RWPE1 (cell line): ENCODE measurements at places on chromosomes 4 and X.
A peak's percentile ranks its signal among the peaks of the same experiment; 100 is the strongest.

- DNase-seq: no peak
Measured at GRCh38 chrX:41542135-41542534, 95.0 kb downstream of the NYX start.

- no peak for DNase-seq
Measured at GRCh38 chrX:144637731-144638130, 609.6 kb upstream of the SPANXN1 start.

GRCh38 chr4:86338989-86339388 lies 20.9 kb downstream of the MAPK10 start:
- peak; percentile 45 for DNase-seq

DNA sequence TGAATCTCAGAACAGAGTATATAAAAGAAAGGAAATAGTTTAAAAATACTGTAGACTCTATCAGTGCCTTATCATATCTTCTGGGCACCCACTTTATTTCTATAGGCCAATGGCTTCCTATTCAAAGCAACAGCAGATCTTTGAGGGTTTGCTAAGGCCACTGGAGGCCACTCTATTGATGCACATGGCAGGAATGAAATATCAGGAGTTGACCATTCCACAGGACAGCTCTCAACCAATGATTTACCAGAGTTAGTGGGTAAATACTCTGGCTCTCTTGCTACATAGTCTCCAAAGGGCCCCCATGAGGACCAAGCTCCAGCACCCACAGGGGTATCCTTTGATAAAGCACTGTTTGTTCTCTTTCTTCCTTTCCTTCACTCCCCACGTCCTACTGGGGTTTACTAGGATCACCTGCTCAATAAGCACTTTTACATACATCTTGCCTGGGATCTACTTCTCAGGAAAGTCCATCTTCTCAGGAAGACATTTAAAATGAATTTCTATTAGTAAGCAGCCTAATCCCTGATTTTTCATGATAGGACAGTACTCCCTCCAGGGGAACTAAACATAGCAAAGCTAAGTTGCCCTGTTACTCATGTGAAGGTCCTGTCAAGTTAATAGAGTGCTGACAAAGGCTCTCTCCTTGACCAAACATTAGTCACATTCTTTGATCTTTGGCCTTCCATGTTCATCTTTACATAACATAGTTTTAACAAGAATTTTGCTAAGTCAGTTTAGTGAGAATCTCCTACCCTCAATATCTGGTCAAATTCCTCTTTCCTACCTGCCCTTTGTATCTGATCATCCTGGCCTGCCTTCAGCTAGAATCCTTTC lies 459.7 kb downstream of the GRXCR1 start:
- DNase-seq: no peak

- DNase-seq: no peak
Measured at GRCh38 chr4:155907556-155907955, 4.1 kb downstream of the TDO2 start.

DNA sequence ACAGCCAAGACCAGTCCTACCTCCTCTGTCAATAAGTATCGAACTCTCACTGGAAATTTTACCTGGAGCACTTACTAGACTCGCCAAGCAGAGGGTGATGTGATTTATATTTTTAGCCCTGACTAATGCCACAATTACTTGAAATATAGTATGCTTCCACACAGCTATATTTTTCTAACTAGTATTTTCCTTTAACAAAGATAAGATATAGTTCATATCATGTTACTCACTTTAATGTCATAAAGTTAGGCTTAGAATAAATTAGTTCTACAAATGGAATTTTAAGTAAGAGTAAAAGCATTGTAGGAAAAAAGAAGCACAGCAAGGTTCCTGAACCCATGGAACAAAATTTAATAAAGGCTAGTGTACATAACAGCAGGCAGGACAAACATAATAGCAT lies 16.0 kb upstream of the NKX6-1 start:
- no peak for DNase-seq

DNA sequence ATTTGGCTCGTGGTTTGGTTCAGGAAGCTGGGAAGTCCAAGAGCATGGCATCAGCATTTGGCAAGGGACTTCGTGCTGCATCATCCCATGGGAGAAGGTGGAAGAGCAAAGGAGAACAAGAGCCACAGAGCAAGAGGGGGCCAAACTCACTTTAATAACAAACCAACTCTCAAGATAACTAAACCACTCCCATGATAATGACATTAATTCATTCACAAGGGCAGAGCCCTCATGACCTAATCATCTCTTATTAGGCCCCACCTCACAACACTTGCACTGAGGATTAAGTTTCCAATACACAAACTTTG lies 113.4 kb upstream of the ATXN3L start:
- DNase-seq: no peak

- no peak for DNase-seq
Measured at GRCh38 chrX:139039041-139039440, 327.5 kb upstream of the FGF13 start.

DNA sequence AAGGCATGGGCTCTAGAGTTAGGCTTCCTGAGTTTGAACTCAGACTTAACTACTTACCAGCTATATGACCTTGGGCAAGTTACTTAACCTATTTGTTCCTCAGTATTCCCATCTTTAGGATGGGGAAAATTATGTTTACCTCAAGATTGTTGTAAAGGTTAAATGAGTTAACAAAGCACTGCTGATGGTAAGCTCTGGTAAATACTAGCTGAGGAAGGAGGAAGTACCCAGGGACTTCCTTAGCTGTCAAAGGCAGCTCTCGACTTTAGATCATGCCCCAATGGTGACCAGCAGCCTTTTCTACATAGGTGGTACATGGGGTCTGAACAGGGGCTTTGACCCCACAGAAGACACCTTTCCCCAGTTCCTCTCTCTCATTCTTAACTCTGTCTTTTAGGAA lies 20.1 kb downstream of the ATP7A start:
- DNase-seq: no peak

DNA sequence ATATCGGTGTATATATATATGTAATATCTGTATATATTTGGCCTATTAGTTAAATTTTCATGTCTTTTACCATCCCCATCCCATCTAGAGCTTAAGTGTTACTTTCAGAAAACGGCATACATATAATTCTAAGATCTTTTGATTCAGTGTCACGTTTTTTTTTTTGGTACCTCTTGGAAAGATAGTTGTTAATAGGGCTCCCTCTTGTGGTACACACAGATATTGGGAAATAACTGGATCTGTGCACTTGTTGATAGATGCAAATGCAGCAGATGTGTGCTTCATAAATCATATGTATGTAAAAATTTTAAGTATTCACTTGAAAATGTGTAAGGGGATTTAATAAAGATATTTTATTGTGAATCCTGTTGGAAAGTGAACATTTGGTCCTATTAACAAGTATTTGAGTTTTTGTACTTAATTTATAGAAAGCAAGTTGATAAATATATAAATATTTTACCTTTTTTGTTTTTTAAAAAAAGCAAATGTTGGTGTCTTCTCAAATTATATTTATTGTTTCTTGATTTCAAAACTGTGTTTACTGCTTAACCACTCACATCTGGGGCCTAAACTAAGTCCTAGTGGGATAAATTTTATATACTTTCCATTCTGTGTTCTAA lies 74.7 kb downstream of the PAQR3 start:
- DNase-seq: peak; percentile 38

DNA sequence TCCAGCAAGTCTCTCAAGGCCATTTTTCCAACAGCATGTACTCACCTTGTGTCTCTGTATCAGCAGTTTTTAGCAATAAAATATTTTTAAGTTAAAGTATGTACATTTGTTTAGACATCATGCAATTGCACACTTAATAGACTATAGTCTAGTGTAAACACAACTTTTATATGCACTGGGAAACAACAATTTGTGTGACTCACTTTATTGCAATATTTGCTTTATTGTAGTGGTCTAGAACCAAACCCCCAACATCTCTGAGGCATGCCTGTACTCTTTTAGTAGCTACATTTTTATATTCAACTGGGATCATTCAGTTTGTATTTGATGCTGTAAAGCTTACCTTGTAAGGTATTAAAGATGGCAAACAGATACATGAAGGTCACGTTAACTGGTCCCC lies 14.7 kb upstream of the PHKA2 start:
- no peak for DNase-seq

- no peak for DNase-seq
Measured at GRCh38 chrX:120647127-120647526, 17.3 kb upstream of the C1GALT1C1 start.

- no peak for DNase-seq
Measured at GRCh38 chr4:27149541-27150212, 289.0 kb downstream of the STIM2 start.

DNA sequence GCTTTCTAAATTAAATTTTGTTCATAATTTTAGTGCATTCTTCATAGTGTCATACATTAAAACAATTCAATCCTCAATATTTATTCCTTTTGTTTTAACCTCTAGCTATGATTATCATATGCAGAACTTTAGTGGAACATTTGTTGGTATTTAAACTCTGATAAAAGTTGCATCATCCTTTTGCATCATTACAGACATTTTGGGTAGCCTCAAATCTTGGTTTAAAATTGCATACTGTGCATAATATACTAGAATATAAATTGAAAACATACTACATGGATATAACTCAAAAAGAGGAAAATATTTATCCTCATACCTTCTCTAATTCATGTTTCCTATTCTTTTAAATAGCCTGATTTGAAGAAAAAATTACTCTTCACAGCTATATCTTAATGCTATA lies 97.3 kb upstream of the NAP1L5 start:
- DNase-seq: no peak

- no peak for DNase-seq
Measured at GRCh38 chr4:175277816-175278215, 359.7 kb downstream of the ADAM29 start.

GRCh38 chrX:99271641-99272040 lies 1138.4 kb downstream of the PCDH19 start:
- no peak for DNase-seq

GRCh38 chr4:132123870-132124623 lies 1025.0 kb upstream of the PCDH10 start:
- DNase-seq: no peak

- DNase-seq: no peak
Measured at GRCh38 chrX:103423955-103424638, 47.8 kb downstream of the BEX3 start.

- DNase-seq: no peak
Measured at GRCh38 chr4:7043284-7044136, at the start of gene TADA2B. Gene TADA2B, plus strand, starts transcription at chr4:7043372. Its CDS starts 208 bp downstream, at chr4:7043580.

DNA sequence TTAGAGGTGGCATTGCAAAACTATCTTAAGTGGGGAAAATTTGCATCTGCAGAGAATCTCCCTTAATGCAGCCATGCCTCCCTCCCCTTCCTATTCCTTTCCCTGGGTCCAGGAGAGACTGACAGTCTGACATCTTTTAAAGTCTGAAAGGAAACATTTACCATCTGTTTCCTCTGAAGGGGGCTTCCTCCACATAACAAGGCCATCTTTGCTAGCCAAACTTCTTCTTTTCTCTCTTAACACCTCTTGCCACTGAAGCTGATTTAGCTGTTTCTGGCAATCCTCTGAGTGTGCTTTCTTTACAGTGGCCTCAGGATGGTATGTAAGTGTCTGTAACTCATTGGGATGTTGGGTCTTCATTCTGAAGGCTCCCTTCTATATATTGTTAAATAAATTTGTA lies 34.6 kb upstream of the AADAT start:
- no peak for DNase-seq

DNA sequence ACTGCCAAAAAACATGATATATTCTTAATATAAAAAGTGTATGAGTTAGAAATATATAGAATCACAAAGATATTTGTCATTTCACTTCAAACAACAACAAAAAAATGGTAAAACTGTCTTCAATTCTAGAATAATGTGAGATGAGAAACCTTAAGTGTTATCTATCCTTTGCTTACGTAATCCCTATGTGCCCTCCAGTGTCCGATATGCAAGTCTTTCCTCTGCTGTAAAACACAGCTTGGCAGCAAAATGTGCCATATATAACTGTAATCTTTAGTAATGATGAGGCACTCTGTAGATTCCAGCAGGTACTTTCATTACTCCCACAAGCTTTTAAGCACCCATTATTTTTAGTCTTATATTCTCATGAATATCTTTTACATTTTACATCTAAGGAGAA lies 555.1 kb upstream of the FRG1 start:
- DNase-seq: no peak

DNA sequence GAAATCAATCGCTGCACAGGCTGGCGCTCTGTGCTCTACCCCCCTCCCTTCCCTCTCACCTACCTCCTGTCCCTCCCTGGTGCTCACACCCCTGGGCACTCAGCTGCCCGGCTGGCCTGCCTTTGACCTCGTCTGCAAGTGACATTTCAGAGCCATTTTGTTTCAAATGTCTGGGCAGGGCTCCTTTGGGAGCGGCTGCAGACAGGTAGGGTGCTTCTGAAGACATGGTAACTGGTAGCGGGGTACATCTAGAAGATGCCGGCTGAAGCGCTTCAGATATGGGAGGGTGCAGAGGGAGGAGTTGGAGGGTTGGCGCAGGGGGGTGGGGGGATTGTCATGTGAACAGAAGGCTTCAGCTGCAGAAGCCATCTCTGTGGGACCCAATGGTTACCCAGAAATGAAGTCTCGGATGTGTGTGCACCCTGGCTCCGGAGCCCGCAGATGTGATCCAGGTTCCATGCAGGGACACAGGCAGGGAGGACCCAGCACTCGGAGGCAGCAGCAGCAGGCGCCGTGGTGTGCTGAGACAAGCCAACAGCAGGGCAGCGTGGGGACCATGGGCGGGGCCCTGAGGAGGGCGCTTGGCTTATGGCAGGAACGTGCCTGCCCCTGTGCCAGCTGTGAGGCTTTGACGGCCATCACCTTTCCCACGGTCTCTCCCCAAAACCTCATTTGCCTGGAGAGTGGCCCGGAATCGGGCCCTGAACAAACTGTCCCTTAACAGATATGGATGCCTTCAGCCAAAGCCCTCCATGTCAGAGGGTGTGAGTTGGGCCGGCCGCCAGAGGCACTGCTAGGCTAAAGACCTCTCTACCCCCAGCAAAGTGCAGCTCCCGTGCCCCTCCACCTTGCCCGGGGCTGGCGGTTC lies 7.6 kb upstream of the DUSP9 start:
- no peak for DNase-seq

- DNase-seq: no peak
Measured at GRCh38 chr4:97841512-97841911, 301.8 kb downstream of the STPG2 start.

DNA sequence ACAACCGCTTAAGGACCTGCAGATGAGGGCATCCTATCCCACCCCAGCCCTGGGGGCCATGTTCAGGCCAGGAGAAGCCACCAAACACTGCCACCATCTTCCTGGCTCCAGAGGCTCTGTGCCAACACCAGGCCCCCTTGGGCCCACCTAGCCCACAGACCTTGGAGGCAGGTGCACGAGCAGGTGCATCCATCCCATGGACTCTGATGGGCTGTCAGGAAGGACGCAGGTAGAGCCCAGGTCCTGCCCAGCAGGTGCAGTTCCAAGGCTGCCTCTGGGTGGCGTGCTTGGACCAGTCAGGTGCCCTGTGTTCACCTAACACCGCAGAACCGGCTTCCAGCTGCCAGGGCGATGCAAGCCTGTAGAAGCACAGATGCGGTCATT lies 22.8 kb upstream of the PDE6B start:
- DNase-seq: peak; percentile 49

DNA sequence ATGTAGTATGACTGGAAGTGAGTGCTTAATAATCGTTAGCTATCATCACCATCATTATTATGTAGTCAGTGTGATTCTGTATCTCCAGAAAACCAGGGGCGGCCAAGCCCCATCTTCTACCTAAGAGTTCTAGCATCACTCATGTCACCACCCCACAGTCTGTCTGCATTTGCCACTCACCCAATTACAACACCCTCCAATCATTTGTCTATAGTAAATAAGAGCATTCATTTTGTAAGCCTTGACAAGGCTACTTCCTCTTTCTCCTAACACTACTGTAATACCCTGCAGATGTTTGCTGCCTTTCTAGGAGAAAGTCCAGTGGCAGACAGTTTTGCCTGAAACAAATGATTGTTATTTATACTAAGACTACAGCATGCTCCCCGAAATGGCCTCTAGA lies 15.8 kb upstream of the IL21 start:
- no peak for DNase-seq

GRCh38 chrX:120672389-120672788 lies 42.5 kb upstream of the C1GALT1C1 start:
- DNase-seq: peak; percentile 51
